ENCODE measurements at places on chromosomes 2 and 18.

GRCh38 chr2:191910518-191910917 is 63.6 kb upstream of the CAVIN2 start:
- DNase-seq = no peak

DNA sequence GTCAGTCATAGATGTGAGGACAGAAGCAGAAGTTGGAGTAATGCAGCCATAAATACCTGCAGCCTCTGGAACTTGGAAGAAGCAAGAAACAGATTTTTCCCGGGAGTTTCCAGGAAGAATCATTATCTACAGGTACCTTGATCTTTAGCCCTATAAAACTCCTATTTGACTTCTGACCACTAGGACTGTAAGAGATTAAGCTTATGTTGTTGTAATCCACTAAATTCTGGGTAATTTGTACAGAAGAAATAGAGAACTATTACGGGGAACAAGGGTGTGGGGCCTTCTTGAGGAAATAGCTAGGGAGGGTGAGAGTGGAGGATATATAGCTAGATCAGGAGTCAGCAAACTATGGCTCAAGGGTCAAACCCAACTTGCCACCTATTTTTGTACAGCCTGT is 353.2 kb downstream of the SLC4A3 start:
- DNase-seq = no peak

DNA sequence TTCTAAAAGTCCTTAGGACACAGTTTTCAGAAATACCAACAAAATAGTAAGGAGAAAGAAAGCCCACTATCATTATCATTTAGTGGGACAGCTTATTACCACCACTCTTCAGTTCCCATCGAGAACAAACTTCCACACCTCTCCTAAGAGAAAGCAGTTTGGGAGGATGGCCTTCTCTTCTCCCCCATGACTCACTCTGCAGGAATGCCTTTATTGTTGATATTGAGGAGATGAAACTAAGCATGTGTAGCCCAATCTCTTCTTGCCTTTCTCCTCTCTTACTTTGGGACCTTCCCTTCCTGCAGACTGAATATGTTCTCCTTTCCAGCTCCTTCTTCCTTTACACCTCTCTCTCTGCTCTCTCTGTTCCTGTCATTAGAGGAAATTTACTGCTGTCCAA is 30.0 kb upstream of the ERMN start:
- DNase-seq = no peak

GRCh38 chr2:25341011-25341727 is 556 bp downstream of the DNMT3A start:
- DNase-seq = peak; percentile 67

- DNase-seq = no peak
Measured at GRCh38 chr18:11497585-11497984, 111.8 kb upstream of the SLC35G4 start.

GRCh38 chr18:80086281-80086680 is 22.8 kb upstream of the ADNP2 start:
- DNase-seq = no peak

GRCh38 chr2:120715353-120715752 is 20.3 kb upstream of the GLI2 start:
- DNase-seq = no peak

DNA sequence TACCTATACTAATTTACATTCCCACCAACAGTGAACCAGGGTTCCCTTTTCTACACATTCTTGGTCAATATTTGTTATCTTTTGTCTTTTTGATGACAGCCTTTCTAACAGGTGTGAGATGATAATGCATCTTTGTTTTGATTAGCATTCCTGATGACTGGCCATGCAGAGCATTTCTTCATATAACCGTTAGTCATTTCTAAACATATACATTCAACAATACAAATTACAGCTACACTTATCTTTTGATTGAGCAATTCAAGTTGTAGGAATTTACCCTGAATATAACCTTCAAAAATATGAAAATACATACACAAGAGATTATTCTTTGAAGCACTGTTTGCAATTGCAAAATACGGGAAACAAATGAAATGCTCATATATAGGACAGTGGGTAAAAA is 94.9 kb downstream of the TMEM131 start:
- DNase-seq = peak; percentile 7

GRCh38 chr2:67930156-67930555 is 132.6 kb downstream of the C1D start:
- DNase-seq = peak; percentile 1

DNA sequence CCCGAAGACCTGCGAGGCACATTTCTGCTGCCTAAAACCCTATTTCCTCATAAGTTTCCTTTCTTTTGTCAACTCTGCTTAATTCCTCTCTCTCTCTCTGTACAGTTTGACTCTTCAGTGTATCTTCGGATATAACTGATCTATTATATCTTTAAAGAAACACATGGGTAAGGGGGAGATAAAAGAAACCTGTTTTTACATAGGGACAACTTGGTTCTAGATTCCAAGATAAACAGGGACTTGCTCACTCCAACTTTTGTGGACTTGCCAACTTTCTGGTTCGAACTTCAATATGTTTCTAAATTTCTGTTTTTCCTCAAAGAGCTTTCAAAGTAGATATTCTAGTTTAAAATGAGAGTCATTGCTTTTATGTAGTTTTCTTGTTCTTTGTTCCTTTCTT is 182.7 kb upstream of the EPC2 start:
- no peak for DNase-seq

GRCh38 chr18:73646772-73647171 is 500.9 kb downstream of the FBXO15 start:
- no peak for DNase-seq

All from NCI-H2081 (cell line).